ENCODE measurements at places on chromosomes 16 and 17.

DNA sequence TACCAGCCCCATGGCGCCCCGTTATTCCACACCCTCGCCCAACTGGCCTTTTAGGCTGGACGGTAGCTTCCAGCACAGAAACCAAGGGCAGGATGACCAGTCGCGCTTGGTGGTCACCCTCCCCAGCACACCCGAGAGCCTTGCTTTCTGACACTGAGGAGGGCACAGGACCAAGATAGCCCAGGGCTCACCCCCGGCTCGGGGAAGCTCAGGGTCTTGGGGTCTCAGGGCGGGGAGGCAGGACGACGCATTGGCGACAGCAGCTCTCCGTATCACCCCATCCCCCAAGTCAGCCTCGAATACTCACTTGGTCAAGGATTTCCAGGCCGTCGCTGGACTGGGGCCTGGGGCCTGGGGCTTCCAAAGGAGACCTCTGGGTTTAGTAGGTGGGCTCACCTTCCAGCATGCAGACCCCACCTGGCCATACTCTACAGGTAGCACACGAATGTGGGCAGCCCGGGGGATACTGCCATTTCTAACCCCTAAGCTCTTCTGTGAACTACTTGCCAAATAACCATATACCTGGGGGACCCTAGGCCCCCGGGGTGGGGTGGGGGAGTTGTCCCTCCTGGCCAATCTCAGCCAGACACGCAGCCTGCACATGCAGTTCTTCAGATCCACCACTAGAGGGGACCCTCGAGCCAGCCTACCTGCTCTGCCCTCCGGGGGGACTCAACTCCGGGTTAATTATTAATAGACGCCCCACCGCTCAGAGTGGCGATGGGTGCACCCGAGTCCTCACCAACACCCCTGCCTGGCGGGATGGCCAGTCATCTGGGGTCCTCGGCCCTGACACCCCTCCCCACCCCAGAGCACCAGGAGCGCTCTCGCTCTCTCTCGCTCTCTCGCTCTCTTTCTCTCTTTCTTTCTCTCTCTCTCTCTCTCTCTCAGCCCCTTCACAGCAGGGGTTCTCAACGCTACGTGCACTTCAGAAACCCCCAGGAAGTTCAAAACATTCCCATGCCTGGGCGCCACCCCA lies 30.0 kb downstream of the TBC1D16 start:
- peak; percentile 59 for DNase-seq

DNA sequence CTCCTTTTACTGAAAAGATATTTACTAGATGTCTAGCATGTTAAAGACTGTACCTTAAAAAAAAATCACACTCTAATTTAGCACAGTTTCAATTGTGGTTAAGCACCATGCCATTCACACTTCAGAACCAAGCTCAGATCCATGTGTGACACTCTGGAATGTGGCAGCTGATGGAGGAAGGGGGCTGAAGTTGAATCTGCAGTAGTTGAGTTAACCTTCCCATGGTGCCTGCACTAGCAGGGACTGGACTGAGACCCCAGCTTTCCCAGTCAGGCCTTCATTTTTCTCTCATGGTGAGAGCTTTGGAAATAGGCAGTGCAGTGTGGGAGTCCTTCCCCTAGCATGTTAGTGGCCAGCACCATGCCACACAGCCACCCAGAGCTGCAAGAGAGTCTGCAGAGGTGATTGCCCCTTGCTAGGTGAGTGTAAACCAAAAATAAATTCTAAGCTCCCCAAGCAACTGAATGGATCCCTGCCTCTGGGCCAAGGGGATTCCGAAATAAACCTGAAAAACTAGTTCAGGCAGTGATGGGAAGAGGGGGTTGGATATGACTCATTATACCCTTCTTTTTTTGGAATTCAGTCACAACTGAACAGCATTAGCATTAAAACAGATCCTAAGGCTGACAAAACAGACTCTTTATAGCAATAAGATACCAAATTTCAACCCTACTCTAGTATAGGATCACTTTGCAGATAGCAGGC lies 208.5 kb downstream of the WWOX start:
- no peak for DNase-seq

DNA sequence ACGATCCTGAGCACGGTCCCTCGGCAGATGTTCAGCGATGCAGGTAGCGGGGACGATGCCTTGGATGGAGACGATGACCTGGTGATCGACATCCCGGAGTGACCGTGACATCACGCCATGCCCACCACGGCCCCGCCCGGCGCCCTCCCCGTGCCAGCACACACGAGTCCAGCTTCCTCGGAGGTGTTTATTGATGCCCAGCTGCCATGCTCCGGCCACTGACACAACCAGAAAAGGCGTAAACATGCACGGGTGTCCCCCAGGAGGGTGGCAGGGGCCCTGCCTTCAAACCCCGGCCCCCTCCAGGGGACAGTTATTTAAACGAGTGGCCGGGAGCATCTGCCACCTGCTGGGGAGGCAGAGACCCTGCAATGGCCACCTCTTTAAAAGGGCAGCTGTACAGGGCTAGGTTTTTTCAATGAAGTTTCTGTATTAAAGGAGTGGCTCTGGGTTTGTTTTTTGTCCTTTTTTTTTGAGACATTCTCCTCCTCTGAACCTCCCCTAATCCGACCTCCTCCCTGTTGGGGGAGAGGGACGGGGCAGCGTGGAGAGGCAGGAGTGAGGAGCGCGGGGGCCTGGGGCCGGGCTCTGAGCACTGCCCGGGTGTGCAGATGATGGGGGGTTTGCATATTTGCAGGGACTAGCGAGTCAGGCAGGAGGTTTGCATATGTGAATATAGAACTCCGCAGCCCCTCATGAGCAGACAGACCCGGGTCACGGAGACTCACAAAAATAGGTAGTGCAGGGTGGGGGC lies 5.3 kb downstream of the DOC2A start:
- DNase-seq: peak; percentile 44

- DNase-seq: no peak
These were observed 111.1 kb downstream of the SDK2 start for GRCh38 chr17:73533127-73533526.

DNA sequence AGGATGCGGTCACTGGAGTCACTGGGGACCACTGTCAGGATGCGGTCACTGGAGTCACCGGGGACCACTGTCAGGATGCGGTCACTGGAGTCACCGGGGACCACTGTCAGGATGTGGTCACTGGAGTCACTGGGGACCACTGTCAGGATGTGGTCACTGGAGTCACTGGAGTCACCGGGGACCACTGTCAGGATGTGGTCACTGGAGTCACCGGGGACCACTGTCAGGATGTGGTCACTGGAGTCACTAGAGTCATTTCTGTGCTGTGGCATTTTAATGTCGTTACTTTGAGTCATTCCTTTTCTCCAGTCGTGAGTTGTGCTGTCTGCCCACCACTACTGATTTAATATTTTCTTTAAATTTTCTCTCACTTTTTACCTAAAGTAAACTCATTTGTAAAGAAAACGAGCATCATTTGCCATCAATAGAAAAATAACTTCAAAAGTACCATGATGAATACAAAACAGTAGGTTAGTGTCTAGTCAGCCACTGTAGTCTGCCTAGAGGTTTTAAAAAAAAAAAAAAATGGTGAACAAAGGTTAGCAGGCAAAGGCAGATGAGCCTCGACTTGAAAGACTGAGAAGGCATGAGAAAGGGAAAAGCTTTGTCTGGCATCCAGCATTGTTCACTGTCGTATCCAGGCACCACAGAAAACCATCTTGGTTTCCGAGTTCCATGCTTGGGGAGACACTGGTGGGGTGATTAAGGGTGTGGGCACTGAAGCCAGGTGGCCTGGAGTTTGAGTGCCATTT lies 346.6 kb downstream of the SNX29 start:
- DNase-seq: no peak

DNA sequence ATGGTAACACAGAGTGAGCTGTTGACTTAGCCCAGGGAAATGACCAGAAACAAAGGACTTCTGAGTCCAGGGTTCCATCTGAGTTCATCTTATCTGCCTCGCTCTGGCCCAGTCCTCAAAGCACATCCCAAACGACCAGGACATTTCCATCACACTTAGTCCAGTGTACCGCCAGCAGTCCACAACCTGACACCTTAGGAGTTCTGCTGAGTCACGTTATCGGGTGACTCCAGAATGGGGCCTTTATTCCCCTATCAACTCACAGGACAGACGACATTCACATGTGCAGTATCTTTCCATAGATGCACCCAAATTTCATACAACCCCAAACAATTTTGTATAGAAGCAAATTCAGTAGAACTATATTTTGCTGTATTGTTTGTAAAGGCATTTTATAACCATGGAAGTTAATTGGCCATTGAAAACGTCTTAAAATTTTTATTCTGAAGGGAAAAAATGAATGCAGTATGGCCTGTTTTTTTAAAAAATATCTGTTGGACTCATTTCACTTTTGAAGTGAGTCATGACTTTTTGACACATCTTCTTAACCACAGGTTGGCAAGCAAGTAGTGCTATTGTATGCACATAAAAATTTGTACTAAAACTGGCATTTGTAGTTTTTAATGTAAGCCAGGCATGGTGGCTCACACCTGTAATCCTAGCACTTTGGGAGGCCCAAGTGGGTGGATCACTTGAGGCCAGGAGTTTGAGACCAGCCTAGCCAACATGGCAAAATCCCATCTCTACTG lies 46.3 kb downstream of the ZNF18 start:
- no peak for DNase-seq

DNA sequence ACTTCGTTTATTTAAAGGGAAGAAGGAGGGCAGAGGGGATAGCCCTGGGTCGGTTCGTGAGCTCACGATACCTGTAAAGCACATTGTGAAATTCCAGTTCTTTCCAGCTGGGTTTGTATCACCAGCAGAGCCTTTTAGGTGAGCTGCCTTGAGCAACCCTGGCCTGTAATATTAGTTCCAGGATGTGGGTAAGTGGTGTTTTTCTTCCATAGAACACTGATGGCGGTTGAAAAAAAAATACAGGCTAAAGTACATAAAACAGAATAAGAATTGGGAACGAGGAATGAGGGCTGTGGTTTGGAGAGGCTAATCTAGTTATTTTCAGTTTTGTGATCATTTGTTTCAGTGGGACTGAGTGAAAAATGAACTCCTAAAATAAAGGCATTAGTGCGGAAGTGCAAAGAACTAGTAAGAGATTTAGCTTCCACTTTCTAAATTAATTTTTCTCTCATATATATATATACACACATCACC lies 20.6 kb downstream of the HS3ST3B1 start:
- DNase-seq: no peak

GRCh38 chr17:43641416-43641815 lies 20.3 kb downstream of the MEOX1 start:
- no peak for DNase-seq

GRCh38 chr17:81948635-81949378 lies 1.8 kb upstream of the MYADML2 start:
- DNase-seq: no peak

DNA sequence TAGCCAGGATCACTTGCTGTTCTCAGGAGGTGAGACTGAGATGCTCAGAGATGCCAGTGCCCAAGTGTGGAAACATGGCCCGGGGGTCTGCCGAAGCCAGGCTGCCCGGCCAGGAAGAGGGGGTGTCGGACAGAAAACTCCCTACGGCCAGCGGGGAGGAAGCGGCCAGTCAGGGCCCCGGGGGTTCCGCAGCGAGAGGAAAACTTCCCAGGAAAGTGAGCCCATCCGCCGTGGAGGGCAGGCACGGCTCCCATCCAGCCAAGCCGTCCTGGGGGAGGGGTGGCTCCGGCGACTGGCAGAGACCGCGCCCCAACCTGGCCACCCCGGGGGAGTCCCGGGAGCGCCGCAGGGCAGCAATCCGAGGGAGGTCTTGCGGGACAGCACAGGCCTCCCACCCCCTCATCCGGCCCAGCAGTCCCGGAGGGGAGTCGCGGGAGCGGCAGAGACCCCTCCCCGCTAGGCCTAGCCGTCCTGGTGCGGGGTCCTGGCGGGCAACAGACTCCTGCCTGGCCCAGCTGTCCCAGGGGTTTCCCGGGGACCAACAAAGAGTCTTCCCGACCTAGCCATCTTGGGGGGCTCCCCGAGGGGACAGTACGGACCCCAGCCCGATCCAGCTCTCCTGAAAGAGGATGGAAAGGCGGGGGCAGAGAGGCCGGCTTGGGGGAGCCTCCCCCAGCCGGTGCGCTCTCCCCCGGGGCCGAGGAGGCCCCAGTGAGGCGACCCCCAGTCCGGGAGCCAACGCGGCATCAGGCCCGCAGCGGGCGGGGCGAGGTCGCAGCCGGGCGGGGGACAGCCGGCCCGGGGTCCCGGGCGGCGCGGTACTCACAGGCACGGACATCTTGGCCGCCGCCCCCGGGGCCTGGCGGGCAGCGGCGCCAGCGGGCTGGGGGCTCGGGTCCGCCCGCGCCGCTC lies 13.8 kb upstream of the BCAR1 start:
- no peak for DNase-seq

DNA sequence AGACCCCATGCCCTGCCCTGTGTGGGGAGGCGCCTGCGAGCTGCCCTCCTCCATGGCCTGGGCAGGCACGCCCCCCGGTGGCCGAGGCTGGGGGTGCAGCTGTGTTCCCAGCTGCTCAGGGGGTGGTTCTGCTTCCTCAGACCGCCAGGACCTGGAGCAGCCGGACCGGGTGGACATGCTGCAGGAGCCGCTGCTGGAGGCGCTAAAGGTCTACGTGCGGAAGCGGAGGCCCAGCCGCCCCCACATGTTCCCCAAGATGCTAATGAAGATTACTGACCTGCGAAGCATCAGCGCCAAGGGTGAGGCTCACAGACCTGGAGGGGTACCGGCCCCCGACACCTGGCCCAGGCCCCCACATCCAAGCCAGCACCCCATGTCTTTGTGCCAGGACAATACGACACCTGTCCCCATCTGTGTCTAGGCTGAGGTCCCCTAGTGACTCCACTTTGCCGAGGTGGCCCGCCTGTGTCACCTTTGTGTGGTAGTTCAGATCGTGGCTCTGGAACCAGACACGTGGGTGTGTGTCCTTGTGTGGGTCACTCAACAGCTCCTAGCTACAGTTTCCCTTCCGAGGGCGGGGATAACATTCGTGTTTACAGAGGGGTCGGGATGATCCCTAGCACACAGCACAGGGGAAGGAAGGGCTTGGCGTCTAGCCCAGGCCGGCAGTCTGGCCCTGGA lies 9.3 kb downstream of the GJD3 start:
- DNase-seq: peak; percentile 64

- DNase-seq: no peak
These were observed 615.6 kb upstream of the SOX9 start for GRCh38 chr17:71505200-71505599.

DNA sequence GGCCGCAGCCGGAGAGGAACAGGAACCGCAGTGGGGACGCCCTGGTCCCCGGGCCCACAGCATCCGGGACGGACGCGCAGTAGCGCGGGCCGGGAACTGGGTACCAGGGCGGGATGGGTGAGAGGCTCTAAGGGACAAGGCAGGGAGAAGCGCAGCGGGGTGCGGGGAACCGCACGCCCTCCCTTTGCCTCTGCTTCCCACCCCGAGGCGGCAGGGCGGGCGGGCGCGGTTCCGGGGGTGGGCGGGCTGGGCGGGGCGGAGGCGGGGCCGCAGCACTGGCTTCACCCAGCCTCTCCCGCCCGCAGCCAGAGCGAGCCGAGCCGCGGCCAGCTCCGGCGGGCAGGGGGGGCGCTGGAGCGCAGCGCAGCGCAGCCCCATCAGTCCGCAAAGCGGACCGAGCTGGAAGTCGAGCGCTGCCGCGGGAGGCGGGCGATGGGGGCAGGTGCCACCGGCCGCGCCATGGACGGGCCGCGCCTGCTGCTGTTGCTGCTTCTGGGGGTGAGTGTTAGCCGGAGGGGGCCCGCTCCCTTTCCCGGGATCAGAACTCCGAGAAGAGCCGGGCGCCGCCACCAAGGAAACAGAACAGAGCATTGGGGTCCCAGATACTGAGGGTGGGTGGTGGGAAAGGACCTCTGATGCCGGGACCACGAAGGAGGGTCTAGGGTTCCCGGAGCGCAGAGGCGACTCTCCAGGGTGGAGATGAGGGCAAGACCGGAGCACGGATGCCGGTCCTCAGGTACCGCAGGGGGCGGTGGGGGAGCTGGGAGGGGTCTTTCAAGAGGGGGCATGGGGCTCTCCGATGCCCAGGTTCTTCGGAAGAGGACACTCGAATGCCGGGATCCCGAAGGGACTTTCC lies at the start of gene NGFR:
Gene NGFR (plus strand): TSS at position 308 of the 856 bp plus-strand sequence. CDS start 125 bp downstream, at position 433.
- peak; percentile 56 for DNase-seq

- peak; percentile 42 for DNase-seq
These were observed 19.7 kb upstream of the MEIOC start for GRCh38 chr17:44636562-44636961.
